CD8-positive, alpha-beta memory T cell (primary cell): ENCODE measurements at places on chromosomes 12 and 14.

- DNase-seq = no peak
Measured at GRCh38 chr12:26406391-26406790, 211.0 kb downstream of the SSPN start.

GRCh38 chr12:124517260-124518050, 50.0 kb downstream of the NCOR2 start:
- no peak for DNase-seq

GRCh38 chr12:109461846-109462756, 15.0 kb downstream of the KCTD10 start:
- DNase-seq = no peak

DNA sequence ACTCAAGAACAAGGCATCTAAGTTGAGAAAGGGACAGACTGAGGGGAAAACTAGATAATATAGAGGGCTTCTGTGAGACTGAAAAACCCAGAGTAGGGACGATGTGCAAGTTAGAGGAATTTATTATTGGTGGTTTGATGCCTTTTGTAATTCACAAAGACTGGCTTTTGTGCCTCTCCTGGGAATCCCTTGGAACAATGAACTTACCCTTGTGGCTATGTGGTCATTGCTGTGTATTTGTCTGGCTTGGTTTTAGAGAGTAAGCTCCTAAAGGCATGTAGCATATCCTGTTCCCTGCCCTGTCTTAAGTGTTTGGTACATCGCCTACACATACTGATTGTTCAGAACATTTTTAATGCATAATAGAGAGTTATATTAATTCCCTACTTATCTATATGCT, 26.6 kb downstream of the DCN start:
- DNase-seq = no peak

DNA sequence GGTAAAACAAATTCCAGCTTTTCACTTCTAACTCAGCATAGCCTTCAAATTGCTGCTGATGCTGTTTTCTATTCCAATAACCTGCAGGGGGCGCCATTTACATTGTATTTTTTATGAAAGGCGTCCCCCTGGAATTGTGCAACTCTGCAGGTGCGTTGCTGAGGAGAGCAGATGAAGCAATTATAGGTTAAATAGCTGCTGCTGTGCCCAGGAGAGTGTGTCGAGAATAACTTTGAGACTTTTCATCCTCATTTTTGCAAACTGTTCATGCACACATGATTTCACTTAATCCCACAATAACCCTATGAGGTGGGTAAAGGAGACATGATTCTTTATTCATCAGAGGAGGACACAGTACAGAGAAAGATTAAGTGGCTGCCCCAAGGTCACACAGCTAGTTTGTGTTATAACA, 75.7 kb downstream of the MYRFL start:
- DNase-seq = peak; percentile 64

GRCh38 chr14:68927956-68928675, 51.0 kb downstream of the ACTN1 start:
- DNase-seq = no peak

- no peak for DNase-seq
Measured at GRCh38 chr14:85010186-85010585, 519.8 kb upstream of the FLRT2 start.

DNA sequence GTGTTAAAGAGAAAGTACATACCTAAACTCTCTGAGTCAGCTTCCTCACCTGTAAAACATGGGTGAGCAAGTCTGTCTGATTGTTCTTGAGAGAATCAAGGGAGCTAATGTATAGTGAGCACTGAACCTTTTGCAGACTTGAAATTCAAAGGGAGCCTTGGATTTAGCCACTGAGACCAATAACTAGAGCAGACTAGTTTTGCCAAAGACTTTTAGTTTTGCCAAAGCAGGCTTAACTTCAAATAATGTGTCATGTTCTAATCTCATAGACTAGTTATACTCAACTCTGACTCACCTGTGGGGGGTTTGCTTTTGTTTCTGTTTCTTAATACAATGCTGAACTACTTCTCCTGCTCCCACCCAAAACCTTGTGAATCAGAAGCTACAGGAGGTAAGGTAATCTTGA, 123.7 kb downstream of the SLC25A21 start:
- DNase-seq = no peak

GRCh38 chr14:52911904-52912303, 38.9 kb downstream of the FERMT2 start:
- no peak for DNase-seq

- DNase-seq = no peak
Measured at GRCh38 chr12:116489116-116489515, 70.1 kb upstream of the MAP1LC3B2 start.

- DNase-seq = no peak
Measured at GRCh38 chr14:55881577-55882241, 236.5 kb upstream of the PELI2 start.

GRCh38 chr12:132268674-132269073, 60.7 kb downstream of the GALNT9 start:
- DNase-seq = no peak

GRCh38 chr12:50182461-50182860, 15.3 kb upstream of the CERS5 start:
- no peak for DNase-seq

DNA sequence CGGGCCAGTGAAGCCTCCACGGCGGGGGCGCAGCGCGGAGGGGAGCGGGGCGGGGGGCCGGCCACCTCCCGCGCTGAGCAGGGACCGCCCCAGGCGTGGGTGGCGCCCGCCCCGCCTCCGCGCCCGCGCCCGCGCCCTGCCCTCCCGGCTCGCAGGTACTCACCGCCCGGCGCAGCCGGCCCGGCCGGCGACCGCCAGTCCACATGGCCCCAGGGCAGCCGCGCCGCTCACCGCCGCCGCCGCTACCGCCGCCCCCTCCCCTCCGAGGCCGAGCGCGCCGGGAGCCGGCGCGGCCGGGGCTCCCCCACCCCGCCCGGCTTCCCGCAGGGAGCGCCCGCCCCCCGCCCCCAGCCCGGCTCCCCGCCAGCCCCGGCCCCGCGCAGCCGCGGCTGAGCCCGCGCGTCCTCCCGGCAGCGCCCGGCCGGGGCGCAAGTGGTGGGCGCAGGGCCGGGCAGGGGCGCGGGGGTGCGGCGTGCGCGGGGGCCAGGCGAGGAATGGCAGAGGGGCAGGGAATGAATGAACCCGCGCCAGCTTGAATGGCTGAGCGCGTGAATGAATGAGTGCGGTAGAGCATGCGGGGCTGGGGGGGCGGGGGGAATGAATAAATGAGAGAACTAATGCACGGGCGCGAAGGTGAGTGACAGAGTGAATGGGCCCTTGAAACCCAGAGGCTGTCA, at the start of gene BEGAIN:
Gene BEGAIN, minus strand, starts transcription at position 332 of the 677 bp plus-strand sequence. Its CDS starts 127 bp downstream, at position 205.
- DNase-seq = no peak

- no peak for DNase-seq
Measured at GRCh38 chr14:101965770-101966722, 1.7 kb downstream of the DYNC1H1 start.

DNA sequence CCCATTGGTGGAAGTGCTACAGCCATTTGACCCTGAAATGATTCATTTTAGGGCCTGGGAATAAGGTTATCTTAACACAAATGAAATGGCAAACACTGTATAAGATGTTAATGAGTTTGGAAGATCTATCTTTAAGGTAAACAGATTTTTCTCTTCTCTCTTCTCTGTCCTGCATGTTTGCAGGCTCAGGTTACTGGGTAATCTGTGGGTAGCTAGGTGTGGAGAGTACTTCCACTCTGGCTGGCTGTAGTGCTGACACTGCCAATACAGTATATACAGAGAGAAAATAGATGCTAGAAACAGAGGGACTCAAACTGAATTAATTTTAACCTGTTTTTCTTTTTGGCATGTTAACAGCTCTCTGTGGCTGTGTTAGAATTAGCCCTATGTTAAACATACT, 84.6 kb downstream of the SLC38A6 start:
- no peak for DNase-seq

GRCh38 chr12:76554405-76555230, 5.0 kb downstream of the OSBPL8 start:
- DNase-seq = no peak

- DNase-seq = no peak
Measured at GRCh38 chr12:120220838-120221575, 20.1 kb upstream of the RPLP0 start.

DNA sequence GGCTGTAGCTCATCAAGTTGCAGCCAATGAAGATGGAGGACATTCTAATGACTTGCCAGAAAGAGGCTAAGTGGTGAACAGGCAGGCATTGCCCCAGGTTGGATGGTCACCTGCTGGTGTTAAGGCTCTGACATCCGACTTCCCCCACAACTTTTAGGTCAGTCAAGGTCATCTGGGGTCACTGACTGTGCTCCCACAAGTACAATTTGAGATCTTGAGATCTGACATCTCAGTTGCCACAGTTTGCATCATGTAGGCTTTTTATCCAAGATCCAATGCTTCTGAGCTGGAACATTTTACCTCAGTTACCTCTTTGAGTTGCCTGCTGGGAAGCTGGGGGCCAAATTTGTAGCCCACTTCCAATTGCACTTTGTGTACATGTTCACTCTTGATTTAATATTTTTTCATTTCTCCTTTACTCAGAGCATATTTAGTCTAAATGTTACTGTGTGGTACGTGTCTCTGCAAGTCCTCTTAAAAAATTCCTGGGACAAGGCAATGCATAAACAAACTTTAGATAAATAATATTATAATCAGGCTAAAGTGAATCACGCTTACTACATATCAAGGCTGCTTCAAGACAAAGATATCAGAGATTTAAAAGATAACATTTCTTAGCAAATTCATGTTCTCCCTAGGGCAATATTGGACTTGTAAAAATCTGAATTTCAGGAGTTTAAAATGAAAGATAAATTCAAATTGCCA, 61.4 kb downstream of the SEL1L start:
- no peak for DNase-seq

DNA sequence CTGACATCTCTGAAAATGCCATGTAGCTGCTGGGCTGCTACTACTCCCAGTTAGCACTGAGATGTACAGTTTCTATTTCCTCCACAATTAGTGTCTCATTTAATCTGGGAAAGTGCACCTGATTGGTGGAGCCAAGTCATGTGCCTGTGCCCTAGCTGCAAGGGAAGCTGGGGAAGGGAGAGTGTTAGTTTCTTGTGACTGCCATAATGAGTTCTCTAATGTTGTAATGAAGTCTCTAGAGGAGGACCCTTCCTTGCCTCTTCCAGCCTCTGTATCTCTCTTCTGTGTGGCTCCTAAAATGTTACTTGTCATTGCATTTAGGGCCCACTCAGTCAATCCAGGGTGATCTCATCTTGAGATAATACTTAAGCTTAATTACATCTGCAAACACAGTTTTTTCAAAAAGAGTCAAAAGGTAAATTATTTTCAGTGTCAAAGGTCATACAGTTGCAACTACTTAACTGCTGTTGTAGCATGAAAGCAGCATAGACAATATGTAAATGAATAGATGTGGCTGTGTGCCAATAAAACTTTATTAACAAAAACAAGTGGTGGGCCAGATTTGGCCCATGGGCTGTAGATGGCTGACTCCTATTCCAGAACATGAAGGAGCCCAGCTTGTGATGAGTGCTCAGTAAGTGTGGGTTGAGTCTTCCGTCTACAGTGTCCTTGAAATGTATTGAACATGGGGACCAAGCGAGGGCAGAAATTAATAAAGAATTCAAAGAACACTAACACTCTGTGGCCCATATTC, 137.2 kb upstream of the MAP1LC3B2 start:
- DNase-seq = no peak

- DNase-seq = no peak
Measured at GRCh38 chr12:111435661-111436201, 30.0 kb downstream of the SH2B3 start.

GRCh38 chr14:68757618-68758081, 35.2 kb downstream of the ZFP36L1 start:
- DNase-seq = no peak

DNA sequence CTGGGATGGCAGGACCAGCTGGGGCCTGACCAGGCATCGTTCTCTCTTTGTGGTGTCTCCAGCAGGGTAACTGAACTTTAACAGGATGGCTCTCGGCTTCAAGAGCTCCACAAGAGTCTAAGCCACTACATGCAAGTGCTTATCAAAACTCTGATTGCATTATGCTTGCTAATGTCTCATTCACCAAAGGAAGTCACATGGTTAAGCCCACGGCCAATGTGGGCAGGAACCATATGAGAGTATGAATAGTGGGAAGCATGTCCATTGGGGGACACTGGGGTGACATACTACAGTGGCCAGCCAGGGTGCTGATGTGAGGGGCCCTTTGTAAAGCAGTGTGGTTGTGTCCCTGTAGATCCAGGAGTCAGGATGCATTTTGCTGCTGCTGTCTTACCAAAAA, 35.0 kb upstream of the KCNA5 start:
- DNase-seq = no peak

DNA sequence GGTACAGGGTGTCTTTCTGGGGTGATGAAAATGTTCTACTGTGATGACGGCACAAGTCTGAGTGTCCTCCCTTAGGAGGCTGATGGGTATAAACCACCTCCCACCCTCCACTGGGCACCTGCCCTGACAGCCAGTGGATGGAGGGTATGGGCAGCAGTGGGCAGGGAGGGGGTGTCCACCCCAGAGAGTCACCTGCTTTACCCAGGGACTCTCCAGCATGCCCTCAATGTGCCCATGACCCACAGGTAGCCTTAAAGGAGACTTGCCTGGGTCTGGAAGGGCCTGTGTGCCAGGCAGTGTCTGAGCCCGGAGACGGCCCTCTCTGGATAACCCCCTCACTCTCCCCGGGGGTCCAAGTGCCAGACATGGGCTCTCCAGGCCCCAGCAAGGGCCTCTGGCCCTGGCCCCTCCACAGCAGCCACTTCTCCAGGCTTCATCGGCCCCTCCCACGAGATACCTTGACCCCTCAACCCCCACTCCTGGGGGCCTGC, 38.8 kb downstream of the CCNK start:
- no peak for DNase-seq

DNA sequence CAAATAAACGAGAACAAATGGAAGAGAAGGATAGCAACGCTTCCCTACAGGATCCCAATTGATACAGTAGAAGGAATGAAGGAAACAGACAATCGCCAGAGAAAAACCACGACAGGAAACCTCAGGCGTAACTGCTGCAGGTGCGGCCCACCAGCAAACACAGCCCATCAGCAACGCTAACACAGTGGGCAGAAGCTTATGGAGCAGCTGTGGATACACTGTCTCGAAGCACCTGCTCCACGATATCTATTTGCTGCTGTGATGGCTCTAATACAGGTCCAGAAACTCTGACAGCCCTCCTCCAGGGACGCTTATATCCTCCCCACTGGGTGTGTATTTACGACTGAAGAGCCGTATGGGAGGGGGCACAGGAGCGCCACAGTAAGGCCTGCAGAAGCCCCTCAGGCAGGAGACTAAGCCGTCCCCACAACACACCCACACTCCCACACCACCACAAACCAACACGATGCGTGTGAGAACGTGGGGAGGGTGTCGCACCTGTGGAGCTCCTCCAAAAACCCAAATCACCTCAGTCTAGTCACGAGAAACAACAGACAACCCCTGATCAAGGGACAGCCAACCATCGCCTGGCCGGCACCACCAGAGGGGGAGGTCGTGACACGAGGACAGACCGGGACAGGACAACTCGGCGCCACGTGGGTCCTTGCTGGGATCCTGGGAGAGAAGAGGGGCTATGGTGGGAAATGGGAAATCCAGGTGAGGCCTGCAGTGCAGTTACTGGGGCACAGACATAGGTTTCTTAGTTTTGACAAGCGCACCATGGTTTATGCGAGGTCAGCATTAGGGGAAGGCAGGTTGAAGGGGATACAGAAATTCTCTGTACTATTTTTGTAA, 24.0 kb downstream of the POLE start:
- no peak for DNase-seq

- no peak for DNase-seq
Measured at GRCh38 chr14:23573384-23574015, 5.1 kb downstream of the JPH4 start.
